ENCODE measurements at places on chromosomes 16 and 17.

DNA sequence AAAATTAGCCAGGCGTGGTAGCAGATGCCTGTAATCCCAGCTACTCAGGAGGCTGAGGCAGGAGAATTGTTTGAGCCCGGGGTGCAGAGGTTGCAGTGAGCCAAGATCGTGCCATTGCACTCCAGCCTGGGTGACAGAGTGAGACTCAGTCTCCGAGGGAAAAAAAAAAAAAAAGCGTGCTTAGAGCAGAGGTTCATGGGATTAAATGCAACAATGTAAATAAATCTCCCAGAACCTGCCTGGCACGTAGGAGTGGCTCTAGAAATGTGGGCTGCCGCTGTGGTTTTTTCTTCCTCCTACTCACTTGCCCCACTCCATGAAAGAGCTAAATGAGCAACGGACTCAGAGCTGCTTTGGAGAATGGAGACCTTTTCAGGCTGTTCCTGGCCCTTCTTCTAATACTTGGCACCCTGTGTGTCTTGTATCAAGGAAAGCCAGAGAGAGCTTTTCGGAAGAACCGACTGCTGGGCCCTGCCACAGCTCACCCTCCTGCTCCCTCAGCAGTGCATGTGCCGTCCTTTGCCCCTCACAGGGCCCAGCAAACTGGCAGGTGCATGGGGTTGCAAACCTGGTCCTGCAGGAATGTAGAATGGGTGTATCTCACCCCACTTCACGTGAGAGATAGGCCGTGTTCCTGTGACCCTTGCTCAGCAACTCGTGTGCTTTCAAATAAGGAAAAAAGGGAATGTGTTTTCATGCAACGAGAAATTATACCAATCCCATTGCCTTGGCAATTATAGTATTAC lies 52.0 kb downstream of the LDHD start:
- DNase-seq, result no peak

DNA sequence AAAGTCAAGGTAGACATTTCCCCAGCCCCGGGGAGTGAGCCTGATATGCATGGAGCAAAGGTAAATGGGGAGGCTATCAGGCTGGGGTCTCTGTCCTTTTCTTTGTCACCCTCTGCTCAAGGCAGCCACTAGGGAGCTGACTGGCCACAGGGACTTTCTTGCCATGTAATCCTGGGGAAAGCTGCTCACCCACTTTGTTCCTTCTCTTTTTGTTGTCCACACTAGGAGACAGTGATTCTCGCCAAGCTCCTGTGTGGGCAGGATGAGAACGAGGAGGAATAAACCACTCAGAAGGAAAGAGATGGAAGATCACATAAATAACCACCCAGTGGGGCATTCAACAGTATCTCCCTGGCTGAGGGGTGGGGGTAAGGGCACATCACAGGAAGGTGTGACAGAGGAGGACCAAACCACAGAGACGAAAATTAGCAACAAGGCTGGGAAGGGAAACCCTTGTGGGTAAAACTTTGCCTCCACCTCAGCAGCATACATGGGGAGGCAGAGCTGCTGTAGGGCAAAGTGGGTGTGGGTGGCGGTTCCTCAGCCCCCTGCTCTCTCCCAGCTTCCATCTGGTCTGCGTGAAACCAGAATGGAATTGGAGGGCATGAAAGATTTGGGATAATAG lies 26.2 kb upstream of the CCL1 start:
- DNase-seq, result no peak

GRCh38 chr16:68866933-68867332 lies 23.6 kb downstream of the TANGO6 start:
- no peak for DNase-seq

GRCh38 chr16:30335598-30336474 lies 19.3 kb downstream of the CD2BP2 start:
- no peak for DNase-seq

DNA sequence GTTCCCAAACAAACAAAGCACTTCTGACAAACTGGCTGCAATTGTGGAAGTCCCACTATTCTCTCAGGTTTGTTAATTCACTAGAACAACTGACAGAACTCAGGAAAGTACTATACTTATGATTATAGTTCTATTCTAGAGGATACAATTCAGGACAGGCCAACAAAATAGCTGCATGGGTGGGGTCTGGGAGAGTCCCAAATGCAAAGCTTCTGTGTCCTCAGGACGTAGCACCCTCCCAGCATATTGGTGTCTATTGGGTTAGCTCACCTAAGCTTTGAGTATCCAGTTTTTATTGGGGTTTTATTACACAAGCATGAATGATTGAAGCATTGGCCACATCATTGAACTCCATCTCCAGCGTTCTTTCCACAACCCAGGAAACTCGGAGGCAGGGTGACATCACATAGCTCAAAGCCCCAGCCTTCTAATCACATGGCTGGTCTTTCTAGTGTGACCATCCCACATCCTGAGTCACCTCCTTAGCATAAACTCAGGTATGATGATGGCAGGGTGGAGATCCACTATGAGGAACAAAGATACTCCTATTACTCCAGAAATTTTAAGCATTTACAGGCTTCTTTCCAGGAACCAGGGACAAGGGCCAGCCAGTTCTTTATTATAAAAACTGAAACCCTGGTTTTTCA lies 43.9 kb upstream of the CCNF start:
- no peak for DNase-seq

All from T-helper 1 cell (primary cell).